Suprapubic skin (tissue), 4 donors: ENCODE measurements at places on chromosomes 11 and 22.

GRCh38 chr11:34180040-34180813, 74.8 kb downstream of the NAT10 start:
- H3K36me3 ChIP-seq: no peaks in the 10 kb centered on the region
- no peaks in the 10 kb centered on the region for H3K27me3 ChIP-seq
- DNase-seq: no peak
- peaks cover 15% of the 10 kb centered on the region for H3K4me1 ChIP-seq

- H3K4me1 ChIP-seq: no peaks in the 10 kb centered on the region
- peaks cover 6% of the 10 kb centered on the region for H3K36me3 ChIP-seq
- no peak overlapping the region for H3K4me3 ChIP-seq
- no peaks in the 10 kb centered on the region for H3K27me3 ChIP-seq
- no peak overlapping the region for H3K27ac ChIP-seq
- DNase-seq: no peak
These were observed 77.4 kb downstream of the CWC15 start for GRCh38 chr11:94895971-94896370.

- no peak for DNase-seq
- H3K4me3 ChIP-seq: no peak overlapping the region
- H3K27ac ChIP-seq: no peak overlapping the region
- no peaks in the 10 kb centered on the region for H3K27me3 ChIP-seq
- H3K4me1 ChIP-seq: no peaks in the 10 kb centered on the region
These were observed 57.5 kb upstream of the RBFOX2 start for GRCh38 chr22:36086170-36086490.

DNA sequence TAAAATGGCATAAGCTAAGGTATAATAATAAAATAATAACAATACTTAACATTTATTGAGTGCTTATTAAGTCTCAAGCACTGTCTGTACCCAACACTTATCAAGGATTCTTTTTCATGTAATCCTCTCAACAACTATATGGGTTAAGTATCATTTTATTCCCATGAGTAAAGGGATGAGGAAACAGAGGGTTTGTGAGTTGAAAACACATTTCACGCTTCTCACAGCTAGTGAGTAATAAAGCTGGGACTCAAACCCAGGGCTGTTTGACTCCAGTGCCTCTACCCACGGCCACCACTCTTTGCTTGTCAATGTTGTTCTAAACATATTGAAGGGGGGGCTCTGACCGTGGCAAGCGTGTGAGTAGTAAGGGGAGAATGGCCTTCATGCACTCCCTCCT, 8.7 kb downstream of the CD3E start:
- H3K4me1 ChIP-seq: peaks cover 20% of the 10 kb centered on the region
- DNase-seq: no peak
- H3K27me3 ChIP-seq: peaks cover 15% of the 10 kb centered on the region
- H3K4me3 ChIP-seq: no peak overlapping the region
- H3K36me3 ChIP-seq: no peaks in the 10 kb centered on the region

GRCh38 chr11:119907122-119907851, 178.3 kb upstream of the NECTIN1 start:
- no peak overlapping the region for H3K27ac ChIP-seq
- no peak for DNase-seq
- H3K36me3 ChIP-seq: no peaks in the 10 kb centered on the region

- no peak for DNase-seq
- H3K27ac ChIP-seq: no peak overlapping the region
- H3K27me3 ChIP-seq: peaks cover 65% of the 10 kb centered on the region
- H3K36me3 ChIP-seq: no peaks in the 10 kb centered on the region
These were observed 46.5 kb downstream of the SLC22A12 start for GRCh38 chr11:64637334-64638017.

- H3K27ac ChIP-seq: no peak overlapping the region
- no peak overlapping the region for H3K4me3 ChIP-seq
- no peaks in the 10 kb centered on the region for H3K27me3 ChIP-seq
These were observed 4.7 kb upstream of the TTC36 start for GRCh38 chr11:118522571-118523072.

DNA sequence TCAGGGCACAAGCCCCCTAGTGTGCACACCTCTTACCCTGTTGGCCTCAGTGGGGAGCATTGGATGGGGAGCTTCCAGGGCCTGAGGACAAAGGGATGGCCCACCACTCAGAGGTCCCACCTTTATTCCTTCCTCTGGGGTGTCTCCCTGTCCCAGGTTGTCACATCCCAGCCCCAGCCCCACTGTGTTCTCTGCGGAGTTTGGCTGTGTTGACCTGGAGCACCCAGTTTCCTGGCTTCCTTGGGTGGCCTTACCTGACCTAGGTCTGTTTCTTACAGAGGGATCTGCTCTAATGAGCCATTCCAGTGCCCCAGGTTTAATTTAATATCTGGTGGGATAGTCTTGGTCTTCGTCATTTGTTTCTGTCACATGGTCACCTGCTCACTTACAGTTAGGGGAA, 38.8 kb upstream of the HORMAD2 start:
- H3K4me1 ChIP-seq: peaks cover 27% of the 10 kb centered on the region
- H3K27me3 ChIP-seq: no peaks in the 10 kb centered on the region
- H3K27ac ChIP-seq: no peak overlapping the region
- DNase-seq: no peak
- no peak overlapping the region for H3K4me3 ChIP-seq
- H3K36me3 ChIP-seq: no peaks in the 10 kb centered on the region

GRCh38 chr11:95506777-95507176, 275.8 kb upstream of the SESN3 start:
- no peaks in the 10 kb centered on the region for H3K36me3 ChIP-seq
- no peaks in the 10 kb centered on the region for H3K4me1 ChIP-seq
- H3K4me3 ChIP-seq: no peak overlapping the region
- no peak overlapping the region for H3K27ac ChIP-seq

- no peak for DNase-seq
- no peak overlapping the region for H3K27ac ChIP-seq
- H3K4me1 ChIP-seq: no peaks in the 10 kb centered on the region
- H3K36me3 ChIP-seq: no peaks in the 10 kb centered on the region
These were observed 6.3 kb downstream of the KCNJ1 start for GRCh38 chr11:128860571-128861361.

DNA sequence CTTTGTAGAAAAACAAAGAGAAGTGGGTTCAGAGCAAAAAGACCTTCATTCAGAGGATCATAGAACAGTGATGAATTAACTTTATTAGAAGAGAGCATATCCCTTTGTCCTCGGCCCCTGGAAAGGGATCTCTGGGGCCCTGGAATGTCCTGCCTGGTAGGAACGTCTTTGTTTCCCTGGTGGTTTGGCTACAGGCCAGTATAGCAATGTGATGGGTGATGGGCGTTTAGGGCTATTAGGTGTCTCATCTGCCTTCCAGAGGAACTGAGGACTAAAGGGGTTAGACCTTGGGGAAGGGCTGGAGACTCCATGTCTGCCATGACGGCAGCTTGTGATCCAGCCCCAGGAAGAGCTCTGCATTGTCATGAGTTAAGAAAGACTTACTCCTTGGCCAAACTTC, 9.1 kb downstream of the APOL4 start:
- H3K4me3 ChIP-seq: no peak overlapping the region
- no peaks in the 10 kb centered on the region for H3K36me3 ChIP-seq
- H3K27me3 ChIP-seq: no peaks in the 10 kb centered on the region
- no peak for DNase-seq
- H3K27ac ChIP-seq: no peak overlapping the region
- H3K4me1 ChIP-seq: peaks cover 24% of the 10 kb centered on the region

GRCh38 chr22:38153821-38154562, 27.6 kb downstream of the PLA2G6 start:
- no peak overlapping the region for H3K4me3 ChIP-seq
- peaks cover 16% of the 10 kb centered on the region for H3K4me1 ChIP-seq
- DNase-seq: peak; percentile 48
- peak overlapping the region; percentile 5 for H3K27ac ChIP-seq
- H3K27me3 ChIP-seq: no peaks in the 10 kb centered on the region

DNA sequence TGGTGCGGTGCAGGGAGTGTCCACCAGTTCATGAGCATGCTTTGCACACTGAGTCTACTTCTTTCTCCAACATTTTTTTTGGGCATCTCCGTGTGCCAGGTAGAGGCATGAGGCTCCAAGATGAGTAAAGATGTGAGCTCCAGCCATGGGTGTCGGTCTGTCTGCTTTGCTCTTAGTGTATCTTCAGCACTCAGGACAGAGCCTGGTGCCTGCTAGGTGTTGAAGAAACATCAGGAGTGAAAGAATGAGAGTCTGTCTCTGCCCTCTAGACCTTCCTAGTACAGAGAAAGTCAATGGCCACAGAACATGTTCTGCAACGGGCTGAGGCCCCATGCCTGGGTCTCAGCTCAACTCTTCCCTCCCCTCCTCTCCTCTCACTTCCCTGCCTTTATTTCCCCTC, 486.5 kb downstream of the TBC1D22A start:
- no peaks in the 10 kb centered on the region for H3K36me3 ChIP-seq
- H3K27me3 ChIP-seq: peaks cover 48% of the 10 kb centered on the region
- no peaks in the 10 kb centered on the region for H3K4me1 ChIP-seq
- no peak overlapping the region for H3K4me3 ChIP-seq

GRCh38 chr11:6303661-6304060, 16.6 kb downstream of the CAVIN3 start:
- no peaks in the 10 kb centered on the region for H3K4me1 ChIP-seq
- no peak overlapping the region for H3K27ac ChIP-seq
- no peak for DNase-seq

DNA sequence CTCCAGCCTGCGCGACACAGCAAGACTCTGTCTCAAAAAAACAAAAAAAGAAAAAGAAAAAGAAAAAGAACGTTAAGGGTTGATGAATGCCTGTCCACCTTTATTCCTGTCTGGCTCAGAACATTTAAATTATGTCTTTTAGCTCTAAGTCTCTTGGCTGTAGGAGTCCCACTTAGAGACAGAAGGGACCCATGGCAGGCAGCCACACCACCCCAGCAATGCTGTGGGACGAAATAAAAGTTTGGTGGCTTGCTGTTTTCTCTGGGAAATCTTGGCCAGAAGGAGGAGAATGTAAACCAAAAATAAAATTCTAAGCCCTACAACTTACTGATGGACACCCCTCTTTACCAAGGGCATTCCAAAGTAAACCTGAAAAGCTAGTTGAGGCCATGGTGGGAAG, 38.9 kb upstream of the GNAZ start:
- H3K27me3 ChIP-seq: no peaks in the 10 kb centered on the region
- DNase-seq: no peak
- no peak overlapping the region for H3K27ac ChIP-seq

DNA sequence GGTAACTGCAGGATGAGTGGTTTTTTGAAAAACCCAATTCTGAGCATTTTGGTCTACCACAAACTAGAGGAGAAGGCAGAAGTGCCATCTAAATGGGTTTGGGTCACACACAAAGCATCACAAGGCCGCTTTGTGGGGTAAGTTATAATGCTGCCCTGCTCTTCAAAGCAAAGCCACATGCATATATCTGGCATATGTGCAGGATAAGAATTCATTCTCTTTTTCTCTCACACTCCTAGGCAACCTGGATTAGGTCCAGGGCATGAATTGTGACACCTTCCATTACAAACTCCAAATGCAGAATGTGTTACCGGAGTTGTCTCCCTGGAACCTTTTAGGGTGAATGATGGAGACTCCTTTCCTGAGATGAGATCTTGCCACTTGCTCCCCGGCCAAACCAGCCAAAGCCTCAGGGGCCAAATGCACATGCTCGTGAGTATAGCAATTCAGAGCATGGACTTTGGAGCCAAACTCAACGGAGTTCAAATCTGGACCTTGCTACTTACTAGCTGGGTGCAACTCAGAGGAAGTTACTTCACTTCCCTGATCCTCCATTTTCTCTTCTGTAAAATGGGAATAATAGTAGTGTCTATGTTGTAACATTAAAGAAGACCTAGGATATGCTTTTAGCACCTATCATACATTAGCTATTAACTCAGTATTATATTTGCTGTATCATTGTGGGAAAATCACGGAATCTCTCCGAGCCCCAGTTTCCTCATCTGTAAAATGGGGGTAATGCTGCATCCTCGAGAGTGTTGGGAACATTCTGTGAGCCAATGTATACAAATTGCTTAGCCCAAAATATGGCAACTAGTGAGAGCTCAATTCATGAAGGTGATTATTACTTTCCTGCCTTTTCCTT, 96.6 kb downstream of the COMMD9 start:
- DNase-seq: no peak
- no peak overlapping the region for H3K4me3 ChIP-seq
- H3K36me3 ChIP-seq: peaks cover 2% of the 10 kb centered on the region
- H3K4me1 ChIP-seq: peaks cover 4% of the 10 kb centered on the region
- no peaks in the 10 kb centered on the region for H3K27me3 ChIP-seq
- no peak overlapping the region for H3K27ac ChIP-seq

GRCh38 chr11:128232588-128232987, 354.8 kb downstream of the ETS1 start:
- H3K36me3 ChIP-seq: no peaks in the 10 kb centered on the region
- peaks cover 6% of the 10 kb centered on the region for H3K4me1 ChIP-seq
- DNase-seq: no peak
- no peaks in the 10 kb centered on the region for H3K27me3 ChIP-seq
- no peak overlapping the region for H3K4me3 ChIP-seq

GRCh38 chr22:22380098-22381030, 128.2 kb downstream of the ZNF280B start:
- no peak overlapping the region for H3K27ac ChIP-seq
- peaks cover 55% of the 10 kb centered on the region for H3K27me3 ChIP-seq
- no peaks in the 10 kb centered on the region for H3K36me3 ChIP-seq
- no peak for DNase-seq
- no peak overlapping the region for H3K4me3 ChIP-seq

DNA sequence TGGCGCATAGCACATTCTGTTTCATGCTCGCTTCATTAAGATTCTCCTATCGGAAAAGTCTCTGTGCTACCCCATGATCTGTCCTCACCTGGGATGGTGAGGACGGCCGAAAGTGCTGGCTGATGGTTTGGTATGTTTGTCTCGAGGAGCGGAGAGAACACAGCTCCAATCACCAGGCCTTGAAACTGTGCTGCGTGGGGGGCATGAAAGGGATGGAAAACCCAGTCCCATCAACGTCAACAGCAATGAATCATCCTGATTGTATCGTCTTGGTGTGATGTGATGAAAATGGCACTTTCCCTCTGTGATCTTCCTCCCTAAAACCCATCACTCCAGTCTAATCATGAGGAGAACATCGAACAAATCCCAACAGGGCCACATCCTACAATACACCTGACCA, 8.4 kb downstream of the FXYD6 start:
- H3K4me1 ChIP-seq: peaks cover 17% of the 10 kb centered on the region
- H3K27ac ChIP-seq: no peak overlapping the region
- DNase-seq: no peak
- peaks cover 7% of the 10 kb centered on the region for H3K27me3 ChIP-seq
- H3K36me3 ChIP-seq: no peaks in the 10 kb centered on the region

DNA sequence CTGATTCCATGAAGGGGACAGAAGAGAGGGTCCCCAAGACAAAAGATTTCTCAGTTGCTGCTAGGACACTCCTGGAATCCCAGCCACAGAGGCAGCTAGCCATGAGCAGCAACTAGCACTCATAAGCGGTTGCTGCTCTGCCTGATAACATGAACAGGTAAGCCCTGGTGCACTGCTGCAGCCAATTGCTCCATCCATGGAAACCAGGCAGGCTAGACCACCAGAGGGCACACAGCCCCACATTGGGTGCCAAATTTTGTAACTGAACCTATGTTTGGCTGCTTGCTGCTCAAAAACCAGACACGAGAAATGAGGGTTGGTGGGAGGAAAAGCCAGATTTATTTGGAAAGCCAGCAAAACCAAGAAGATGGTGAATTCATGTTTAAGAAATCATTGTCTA, 21.9 kb upstream of the QSER1 start:
- H3K4me1 ChIP-seq: no peaks in the 10 kb centered on the region
- no peak overlapping the region for H3K27ac ChIP-seq
- no peaks in the 10 kb centered on the region for H3K36me3 ChIP-seq
- no peak for DNase-seq
- H3K27me3 ChIP-seq: no peaks in the 10 kb centered on the region
